ENCODE measurements at places on chromosomes 5 and 9. TPM values are rescaled to one million over a fixed set of nuclear protein-coding genes. Genes with fewer than 3 reads are reported as not detected.

Gene DUSP1
- 301 TPM for total RNA-seq

Gene SGCD
- total RNA-seq, result 169 TPM

Gene FSTL4
- 0.51 TPM for total RNA-seq

Gene POC5
- 10.7 TPM for total RNA-seq

GRCh38 chr5:5235685-5236084, 95.6 kb downstream of the ADAMTS16 start:
- DNase-seq, result no peak

- DNase-seq, result no peak
Observed at GRCh38 chr9:74138182-74138581, 359.0 kb upstream of the RORB start.

DNA sequence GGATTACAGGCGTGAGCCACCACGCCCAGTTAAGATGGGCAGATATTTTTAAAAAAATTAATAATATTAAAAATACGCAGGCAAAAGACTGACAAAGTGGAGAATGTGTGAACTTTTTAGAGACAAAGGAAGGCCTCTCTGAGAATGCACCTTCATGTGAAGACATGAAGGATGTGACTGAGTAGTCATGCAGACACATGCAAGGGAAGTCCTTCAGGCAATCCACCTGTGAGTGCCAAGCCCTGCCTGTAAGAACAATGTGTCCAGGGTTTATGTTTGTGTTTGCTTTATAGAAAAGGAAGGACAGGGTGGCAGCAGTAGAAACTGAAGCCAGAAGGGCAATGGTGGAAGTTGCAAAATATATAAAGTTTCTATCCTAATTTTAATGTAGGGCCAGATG, 169.2 kb downstream of the EDIL3 start:
- no peak for DNase-seq

DNA sequence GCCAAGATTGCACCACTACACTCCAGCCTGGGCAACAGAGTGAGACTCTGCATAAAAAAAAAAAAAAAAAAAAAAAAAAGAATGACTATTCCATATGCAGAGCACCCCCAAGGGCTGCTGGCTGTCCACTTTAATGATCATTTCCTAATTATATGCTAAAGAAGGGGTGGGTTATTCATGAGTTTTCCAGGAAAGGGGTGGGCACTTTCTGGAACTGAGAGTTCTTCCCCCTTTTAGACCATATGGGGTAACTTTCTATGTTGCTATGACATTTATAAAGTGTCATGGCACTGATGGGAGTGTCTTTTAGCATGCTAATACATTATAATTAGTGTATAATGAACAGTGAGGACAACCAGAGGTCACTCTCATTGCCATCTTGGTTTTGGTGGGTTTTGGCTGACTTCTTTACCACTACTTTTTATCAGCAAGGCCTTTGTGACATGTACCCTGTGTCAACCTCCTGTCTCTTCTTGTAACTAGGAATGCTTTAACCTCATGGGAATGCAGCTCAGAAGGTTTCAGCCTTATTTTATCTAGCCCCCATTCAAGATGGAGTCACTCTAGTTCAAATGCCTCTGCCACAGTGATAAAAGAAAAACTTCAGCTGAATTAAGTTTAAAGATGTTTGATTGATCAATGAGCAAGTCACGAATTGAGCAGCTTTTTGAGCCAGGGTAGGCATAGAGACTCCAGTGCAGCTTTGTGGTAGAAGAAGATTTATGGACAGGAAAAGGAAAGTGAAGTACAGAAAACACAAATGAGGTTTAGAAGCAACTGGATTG, 7.1 kb upstream of the NANS start:
- no peak for DNase-seq

- DNase-seq, result peak; percentile 63
Observed at GRCh38 chr5:141245250-141245717, at the start of gene PCDHB15. Gene PCDHB15 (plus strand): TSS chr5:141245395. CDS start chr5:141245579, 184 bp downstream.

GRCh38 chr9:19028835-19029451, 4.1 kb downstream of the SAXO1 start:
- DNase-seq, result peak; percentile 88

DNA sequence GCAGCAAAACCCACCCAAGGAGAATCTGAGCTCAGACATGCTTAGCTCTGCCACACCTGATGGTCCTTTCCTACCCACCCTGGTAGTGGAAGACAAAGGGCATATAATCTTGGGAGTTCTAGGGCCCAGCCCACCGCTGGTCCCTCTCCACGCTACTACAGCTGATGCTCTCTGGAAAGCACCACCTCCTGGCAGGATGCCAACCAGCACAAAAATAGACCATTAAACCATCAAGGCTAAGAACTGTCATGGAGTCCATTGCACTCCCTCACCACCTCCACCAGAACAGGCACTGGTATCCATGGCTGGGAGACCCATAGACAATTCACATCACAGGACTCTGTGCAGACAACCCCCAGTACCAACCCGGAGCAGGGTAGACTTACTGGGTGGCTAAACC, 111.0 kb upstream of the IL7R start:
- peak; percentile 6 for DNase-seq

- peak; percentile 45 for DNase-seq
Observed at GRCh38 chr5:15550502-15551112, 50.6 kb downstream of the FBXL7 start.

Data from tongue (tissue), 3 donors.